Airway epithelial cell (primary cell): ENCODE measurements at places on chromosomes 5 and 9. TPM values are rescaled to one million over a fixed set of nuclear protein-coding genes. Genes with fewer than 3 reads are reported as not detected.

PCDHB3 gene
- total RNA-seq = 0.05 TPM in 1 of 2 replicates, not detected in the other

SPATA31A3 gene
- total RNA-seq = not detected in 2 replicates

AUH gene
- total RNA-seq = 11.4 and 11.6 TPM in 2 replicates

LEAP2 gene
- 0.49 TPM in 1 of 2 replicates, not detected in the other for total RNA-seq

PTGDS gene
- not detected in 2 replicates for total RNA-seq

SLIT3 gene
- total RNA-seq = 0.88 and 1.3 TPM in 2 replicates

NEUROG1 gene
- total RNA-seq = not detected in 2 replicates

MSMP gene
- total RNA-seq = not detected in 2 replicates

ADAMTS12 gene
- 1.6 and 2.5 TPM in 2 replicates for total RNA-seq

ACTBL2 gene
- total RNA-seq = 0.35 and 1.4 TPM in 2 replicates

PKD2L2 gene
- not detected in 2 replicates for total RNA-seq

PNPLA7 gene
- total RNA-seq = 0.09 and 0.28 TPM in 2 replicates

ALDH7A1 gene
- total RNA-seq = 36.2 and 52.1 TPM in 2 replicates

SPATA9 gene
- 0.28 TPM in 1 of 2 replicates, not detected in the other for total RNA-seq

GRXCR2 gene
- not detected in 2 replicates for total RNA-seq

DNLZ gene
- 47.7 and 54.0 TPM in 2 replicates for total RNA-seq

ENTREP1 gene
- 2.0 and 2.5 TPM in 2 replicates for total RNA-seq

SCAMP1 gene
- 19.0 and 30.0 TPM in 2 replicates for total RNA-seq

PDE6A gene
- 0.07 TPM in 1 of 2 replicates, not detected in the other for total RNA-seq

PAPPA gene
- 0.74 and 1.3 TPM in 2 replicates for total RNA-seq

PCDHGC4 gene
- total RNA-seq = 0.05 and 0.21 TPM in 2 replicates

GARNL3 gene
- total RNA-seq = 0.23 and 3.5 TPM in 2 replicates

WWC1 gene
- 11.5 and 21.6 TPM in 2 replicates for total RNA-seq

IARS1 gene
- 122 and 130 TPM in 2 replicates for total RNA-seq

TMEM252 gene
- not detected in 2 replicates for total RNA-seq

STPG3 gene
- not detected in 2 replicates for total RNA-seq

SLC45A2 gene
- total RNA-seq = not detected in 2 replicates

SMIM3 gene
- 12.4 and 15.4 TPM in 2 replicates for total RNA-seq

PDGFRB gene
- 3.9 and 4.9 TPM in 2 replicates for total RNA-seq

KLF4 gene
- 53.1 and 65.8 TPM in 2 replicates for total RNA-seq

HSPB3 gene
- total RNA-seq = not detected in 2 replicates

DDX31 gene
- 8.4 and 8.9 TPM in 2 replicates for total RNA-seq

FNIP1 gene
- total RNA-seq = 8.5 and 9.6 TPM in 2 replicates

EIF4E1B gene
- not detected in 2 replicates for total RNA-seq

NDUFA8 gene
- total RNA-seq = 62.1 and 63.2 TPM in 2 replicates

TAF11L5 gene
- not detected in 2 replicates for total RNA-seq

IFNA17 gene
- not detected in 2 replicates for total RNA-seq

PCDHB10 gene
- 0.05 and 0.21 TPM in 2 replicates for total RNA-seq

CTXN3 gene
- not detected in 2 replicates for total RNA-seq

LCN12 gene
- total RNA-seq = not detected in 2 replicates

PCDHB9 gene
- total RNA-seq = 0.07 TPM in 1 of 2 replicates, not detected in the other

TIMD4 gene
- total RNA-seq = not detected in 2 replicates

VPS13A gene
- 8.0 and 13.1 TPM in 2 replicates for total RNA-seq

FGF18 gene
- not detected in 2 replicates for total RNA-seq

NAA35 gene
- total RNA-seq = 16.3 and 16.6 TPM in 2 replicates

IDNK gene
- 0.49 and 11.5 TPM in 2 replicates for total RNA-seq

TNFSF15 gene
- 0.28 and 0.42 TPM in 2 replicates for total RNA-seq

TRIM36 gene
- 0.23 and 0.42 TPM in 2 replicates for total RNA-seq

FOXD4 gene
- 0.21 TPM in 1 of 2 replicates, not detected in the other for total RNA-seq

ZNF782 gene
- 2.3 and 12.6 TPM in 2 replicates for total RNA-seq
